Fibroblast of gingiva (primary cell): ENCODE measurements at places on chromosomes 7 and 10.
A peak's percentile ranks its signal among the peaks of the same experiment; 100 is the strongest.

DNA sequence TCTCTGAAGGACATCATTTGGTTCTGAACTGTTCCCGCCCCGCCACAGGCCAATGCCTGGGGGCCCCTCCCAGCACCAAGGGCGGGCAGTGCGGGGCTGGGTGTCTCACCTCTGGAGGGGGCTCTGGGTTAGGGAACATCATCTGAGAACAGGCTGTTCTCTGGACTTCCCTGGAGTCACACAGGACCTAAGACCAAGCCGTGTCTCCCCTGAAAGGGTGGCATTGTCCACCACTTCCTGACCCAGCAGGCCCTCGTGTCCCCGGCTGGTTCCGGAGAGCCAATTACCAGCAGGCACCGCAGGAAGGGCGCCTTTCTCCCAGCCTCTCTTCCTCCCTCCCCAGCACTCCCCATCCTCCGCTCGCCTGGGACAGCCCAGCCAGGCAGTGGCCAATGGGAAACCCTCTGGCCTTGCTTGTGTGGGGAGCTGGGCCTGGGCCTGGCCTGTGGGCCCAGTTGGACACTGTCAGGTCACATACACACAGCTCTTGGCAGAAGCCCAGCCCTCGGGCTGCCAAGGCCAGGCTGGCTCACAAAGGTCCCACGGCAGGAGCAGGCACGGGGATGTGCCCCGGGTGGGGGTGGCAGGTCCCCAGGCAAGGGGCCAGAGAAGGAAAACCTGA, 119.5 kb downstream of the SPDYE5 start:
- no peak for DNase-seq

DNA sequence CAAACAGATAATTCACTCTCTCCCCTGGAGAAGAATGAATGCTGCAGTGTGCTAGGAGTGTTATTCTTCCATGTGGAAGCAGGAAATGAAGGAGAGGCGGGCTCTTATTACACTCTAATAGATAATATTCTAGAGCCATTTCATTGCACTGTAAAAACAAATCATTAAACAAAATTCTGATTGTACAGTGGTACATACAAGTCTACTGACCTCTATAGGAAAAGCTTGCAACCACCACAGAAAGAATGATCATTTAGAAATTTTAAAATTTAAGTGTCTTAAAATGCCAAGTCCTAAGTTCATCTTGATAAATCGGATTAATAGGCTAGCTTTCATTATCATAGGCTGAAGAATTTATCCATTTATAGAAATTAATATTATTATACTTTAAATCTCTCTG, 960.3 kb upstream of the LRRN3 start:
- DNase-seq = no peak

GRCh38 chr7:141649865-141650634, 51.9 kb downstream of the DENND11 start:
- peak; percentile 90 for DNase-seq

DNA sequence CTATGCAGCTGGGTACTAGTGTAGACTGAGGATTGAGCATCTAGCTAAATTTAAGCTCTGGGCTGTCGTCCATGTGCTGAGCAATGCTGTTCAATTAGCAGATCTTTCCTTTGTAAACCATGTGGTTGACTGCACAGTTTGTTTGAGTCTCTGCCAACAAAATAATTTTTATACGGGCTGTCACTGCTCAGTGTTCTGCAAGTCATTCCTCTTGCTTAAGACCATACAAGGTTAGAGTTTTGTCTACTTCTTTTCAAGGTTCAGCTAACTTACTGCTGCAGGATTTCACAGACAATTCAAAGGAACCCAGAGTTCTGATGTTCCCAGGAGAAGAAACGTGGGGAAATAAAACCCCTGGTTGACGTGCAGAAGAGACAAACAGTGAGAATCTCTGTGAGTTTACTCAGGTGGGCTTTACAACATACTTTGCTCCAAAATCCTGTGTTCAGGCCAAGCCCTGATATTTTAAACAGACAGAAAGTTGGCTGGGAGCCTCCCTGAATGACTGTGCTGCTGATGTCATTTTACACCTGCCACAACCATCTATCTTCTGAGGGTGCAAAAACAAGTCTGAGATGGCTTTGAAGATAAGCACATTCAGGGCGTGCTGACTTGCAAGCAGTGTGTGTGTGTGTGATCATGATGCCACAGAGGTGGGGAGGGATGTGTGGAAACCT, 177.1 kb upstream of the SVIL start:
- peak; percentile 98 for DNase-seq

- DNase-seq = no peak
Measured at GRCh38 chr10:120186506-120186905, 270.5 kb upstream of the PLPP4 start.

DNA sequence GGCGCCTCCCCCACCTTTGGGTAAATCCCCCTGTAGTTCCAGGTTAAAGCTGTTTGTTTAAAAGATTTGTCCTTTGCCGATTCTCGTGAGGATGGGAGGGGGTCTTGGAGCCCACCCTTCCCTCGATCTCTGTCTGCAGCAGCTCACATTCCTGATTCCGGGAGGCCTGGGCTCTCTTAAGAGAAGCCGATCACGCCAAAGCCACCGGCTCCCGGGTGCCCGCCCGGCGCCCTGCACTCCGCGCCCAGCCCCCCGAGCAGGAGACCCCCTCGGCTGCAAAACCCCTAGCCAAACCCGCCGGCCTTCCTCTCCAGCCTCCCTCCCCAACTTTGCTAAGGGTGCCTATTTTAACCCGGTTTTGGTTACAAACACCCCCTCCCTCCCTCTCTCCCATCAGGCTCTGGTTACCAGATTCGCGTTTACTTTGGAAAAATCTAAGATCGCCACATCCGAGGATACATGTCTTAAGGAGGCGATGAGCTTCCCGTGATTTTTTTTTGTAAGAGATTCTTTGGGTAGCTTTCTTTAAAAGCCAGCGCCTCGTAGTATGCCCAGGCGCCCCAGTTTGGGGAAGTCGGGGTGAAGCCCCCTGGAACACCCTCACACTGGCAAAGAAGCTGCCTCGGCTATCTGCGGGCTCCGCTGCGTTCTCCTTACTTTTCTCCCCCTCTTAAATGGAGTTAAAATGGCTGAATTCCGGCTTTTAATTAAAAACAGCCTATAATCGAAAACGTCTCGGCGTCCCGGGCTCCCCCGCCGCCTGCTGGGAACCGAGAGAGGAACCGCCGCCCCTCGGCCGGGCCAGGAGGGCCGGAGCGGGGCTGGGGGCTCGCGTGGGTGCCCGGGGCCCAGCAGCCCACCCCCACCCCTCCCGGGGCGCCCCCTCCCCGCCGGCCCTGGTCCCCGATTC, 983 bp downstream of the TNRC18 start:
- DNase-seq = peak; percentile 46

DNA sequence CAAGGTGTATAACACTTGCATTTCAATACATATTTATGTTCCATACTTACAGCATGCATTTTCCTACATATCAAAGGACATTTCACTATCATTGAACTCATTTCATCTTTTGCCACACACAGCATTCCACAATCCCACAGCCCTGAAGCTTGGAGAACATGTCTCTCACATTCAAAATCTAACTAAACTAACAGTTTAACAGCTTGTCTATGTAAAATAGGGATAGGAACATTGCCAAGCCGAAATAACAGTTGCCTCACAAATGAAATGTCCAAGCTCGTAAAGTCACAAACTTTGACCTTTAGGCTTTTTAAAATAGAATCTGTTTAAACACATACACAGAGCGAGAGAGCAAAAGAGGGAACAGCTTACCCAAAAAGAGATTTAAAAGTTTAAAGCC, 65.3 kb downstream of the HGF start:
- no peak for DNase-seq

- no peak for DNase-seq
Measured at GRCh38 chr10:84005403-84005802, 133.9 kb upstream of the GHITM start.

DNA sequence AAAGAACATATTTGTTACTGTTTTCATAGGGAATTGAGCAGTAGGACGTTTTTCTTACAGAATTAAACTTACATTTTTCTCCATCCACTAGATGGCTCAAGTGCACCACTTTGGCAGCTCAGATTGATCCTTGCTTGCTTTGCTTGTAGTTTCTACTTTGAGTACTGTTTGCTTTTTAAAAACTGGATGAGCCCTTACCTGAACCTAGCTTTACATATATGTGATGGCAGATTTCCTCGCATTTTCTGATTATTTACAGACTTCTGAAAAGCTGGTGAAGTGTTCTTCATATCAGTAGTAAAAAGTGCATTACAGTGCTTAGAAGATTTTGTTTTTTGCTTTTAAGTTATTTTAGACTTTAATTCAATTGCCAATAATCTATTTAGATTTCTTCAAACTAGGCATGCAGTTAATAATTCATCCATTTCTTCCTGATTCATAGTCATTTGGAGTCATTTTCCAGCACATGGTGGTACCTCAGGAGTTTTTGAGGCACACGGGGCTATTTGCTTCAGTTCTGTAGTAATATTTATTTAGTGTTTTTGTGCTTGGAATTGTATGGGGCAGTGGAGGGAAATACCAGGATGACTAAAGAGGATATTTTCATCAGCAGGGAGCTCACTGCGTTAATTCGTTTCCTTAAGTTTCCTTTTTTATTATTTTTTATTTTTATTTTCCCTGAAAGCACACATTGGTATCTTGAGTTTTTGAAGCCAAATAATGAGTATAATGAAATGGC, 57.3 kb downstream of the MAPK8 start:
- peak; percentile 64 for DNase-seq
